ENCODE measurements at places on chromosomes 2 and 18.

DNA sequence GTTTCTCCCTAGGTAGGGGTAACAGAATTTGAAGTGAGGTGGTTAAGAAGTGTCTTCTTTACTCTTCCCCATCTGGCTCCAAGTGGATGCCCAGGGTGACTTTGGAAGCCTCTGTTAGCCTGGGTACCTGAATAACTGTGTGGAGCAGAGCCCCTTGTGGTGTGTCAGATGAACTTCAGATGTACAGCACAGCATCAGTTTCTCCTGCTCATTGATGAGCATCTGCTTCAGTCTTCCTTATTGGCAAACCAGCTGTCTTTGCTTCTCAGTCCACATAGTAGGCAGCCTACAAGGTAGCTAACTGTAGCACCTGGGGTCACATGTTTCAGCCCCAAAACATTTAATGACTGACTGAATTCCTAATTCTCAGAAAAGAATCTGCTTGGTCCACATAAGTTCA lies 56.2 kb upstream of the ATP8B1 start:
- peak; percentile 48 for DNase-seq

GRCh38 chr2:36446294-36446693 lies 90.7 kb downstream of the CRIM1 start:
- no peak for DNase-seq

DNA sequence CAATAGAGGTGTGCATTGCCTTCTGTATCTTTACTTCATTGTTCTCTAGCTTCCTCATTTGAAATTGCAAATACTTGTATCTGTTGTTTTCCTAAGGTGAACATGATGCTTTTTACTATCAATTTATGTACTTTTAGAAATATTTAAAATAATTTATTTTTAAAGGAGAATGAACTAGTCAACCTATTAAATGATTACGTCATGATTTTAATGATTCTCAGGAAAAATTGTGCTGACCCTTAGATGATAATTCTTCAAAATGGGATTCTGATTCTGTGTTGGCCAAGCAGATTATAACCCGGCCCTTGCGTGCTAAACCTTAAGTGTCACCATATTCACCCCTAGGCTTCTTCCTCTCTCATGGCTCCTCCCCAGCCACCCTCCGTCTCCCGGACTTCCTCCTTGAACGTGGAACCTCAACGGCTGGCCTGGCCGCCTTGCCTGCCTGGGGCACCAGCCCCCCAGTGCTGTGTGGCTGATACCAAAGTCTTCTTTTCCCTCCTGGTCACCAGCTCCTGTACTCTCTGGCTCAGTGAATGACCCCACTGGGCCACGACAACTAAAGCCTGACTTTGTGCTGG lies 292.0 kb downstream of the GBX2 start:
- no peak for DNase-seq

DNA sequence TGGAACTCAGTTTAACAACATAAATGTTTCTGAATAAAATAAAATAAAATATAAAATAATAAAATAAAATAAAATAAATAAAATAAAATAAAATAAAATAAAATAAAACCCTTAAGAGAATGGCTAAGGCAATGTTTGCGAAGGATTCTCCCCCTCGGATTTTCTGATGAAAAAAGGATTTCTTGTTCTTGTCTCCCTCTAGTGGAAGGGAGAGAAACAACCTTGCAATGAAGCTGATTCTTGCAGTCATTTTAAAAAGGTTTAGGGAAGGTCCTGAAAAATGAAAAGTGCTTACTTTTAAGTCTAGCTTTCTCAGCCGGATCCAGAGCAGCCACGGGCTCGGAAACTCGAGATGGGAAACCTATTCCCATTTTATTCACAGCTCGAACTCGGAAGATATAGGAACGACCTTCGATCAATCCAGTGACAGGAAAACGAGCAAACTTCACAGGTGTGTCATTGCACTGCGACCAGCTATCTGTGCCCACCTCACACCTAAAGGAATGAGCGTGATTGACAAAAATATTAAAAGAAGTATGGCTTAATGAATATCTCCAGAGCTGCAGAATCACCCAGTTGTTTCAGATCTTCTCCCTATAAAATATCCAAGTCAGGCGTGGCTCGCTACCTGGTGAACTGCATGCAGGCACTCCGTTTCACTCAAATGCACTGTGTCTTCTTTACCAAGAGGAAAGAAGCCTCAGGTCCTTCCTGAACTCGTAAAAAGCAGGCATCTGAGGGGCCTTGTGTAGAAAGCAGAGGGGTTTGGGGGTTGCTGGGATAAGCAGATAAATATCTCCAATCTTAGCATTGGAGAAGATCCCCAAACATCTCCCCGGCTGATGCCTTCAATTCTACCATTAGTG lies 68.1 kb downstream of the MYOM1 start:
- DNase-seq, result no peak

- no peak for DNase-seq
These were observed 10.6 kb upstream of the CHRNA1 start for GRCh38 chr2:174774886-174775285.

DNA sequence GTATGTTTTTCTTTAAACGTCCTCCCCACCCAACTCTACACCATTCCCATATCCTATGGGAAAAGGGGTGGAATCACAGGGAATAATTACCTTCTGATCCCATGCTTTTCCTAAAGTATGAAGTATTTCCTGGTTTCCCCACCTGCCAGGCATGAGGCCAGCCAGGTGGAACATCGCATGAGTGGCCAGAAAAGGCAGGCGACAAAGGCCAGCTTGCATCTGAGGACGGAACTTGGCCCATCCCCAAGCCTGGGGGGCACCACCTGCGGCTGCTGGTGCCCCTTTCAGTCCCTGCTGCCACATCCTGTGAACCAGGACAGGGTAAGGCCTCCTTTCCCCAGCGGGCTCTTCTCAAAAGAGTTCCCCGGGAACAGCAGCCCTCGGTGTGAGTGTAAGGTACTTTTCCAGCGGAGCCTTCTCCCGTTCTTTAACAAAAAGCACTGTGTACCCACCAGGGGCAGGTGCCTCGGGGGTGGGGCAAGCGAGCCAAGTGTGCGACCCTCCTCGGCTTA lies 1.2 kb upstream of the ERFE start:
- DNase-seq, result peak; percentile 35

- no peak for DNase-seq
These were observed 73.1 kb upstream of the DSG1 start for GRCh38 chr18:31244771-31245394.

- no peak for DNase-seq
These were observed 194.6 kb downstream of the GPD2 start for GRCh38 chr2:156630579-156631337.
